ENCODE measurements at places on chromosomes 3 and 15.
A peak's percentile ranks its signal among the peaks of the same experiment; 100 is the strongest.

DNA sequence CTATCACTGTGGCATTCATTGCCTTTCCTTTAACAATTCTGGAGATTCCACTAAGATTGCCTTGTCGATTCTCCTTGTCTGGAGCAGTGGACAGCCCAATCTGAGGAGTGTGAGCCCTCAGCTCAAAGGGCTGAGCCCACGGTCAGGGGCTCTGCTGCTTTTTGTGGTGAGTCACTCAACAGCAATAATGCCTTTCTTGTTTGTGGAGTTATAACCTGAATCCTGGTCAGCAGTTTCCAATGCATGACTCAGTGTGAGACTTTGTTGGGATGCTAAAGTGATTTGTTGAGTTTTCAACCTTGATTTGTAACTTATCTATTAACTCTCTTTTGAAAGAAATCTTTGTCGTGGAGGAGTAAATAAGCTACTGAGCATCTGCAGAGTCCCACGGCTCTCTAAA, 183.5 kb downstream of the TJP1 start:
- DNase-seq = no peak

GRCh38 chr3:67640023-67640660, 14.3 kb downstream of the SUCLG2 start:
- no peak for DNase-seq

DNA sequence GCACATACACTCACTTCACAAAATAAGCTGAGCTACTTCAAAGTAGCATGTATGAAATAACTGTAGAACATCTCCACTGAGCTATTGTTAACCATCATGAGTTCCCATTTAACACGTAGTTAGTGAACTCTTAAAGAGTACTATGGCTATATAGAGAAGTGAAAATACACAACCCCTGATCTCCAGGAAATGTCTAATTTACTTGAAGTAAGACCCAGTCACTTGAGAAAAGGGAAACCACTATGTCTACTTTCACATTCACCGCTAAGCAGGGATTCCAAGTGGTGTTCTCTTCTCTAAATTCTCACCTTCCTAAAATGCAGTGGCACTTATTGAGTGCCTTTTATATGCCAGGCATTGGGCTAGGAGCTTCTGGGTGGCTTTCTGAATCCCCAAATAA, 35.0 kb upstream of the COLQ start:
- no peak for DNase-seq

DNA sequence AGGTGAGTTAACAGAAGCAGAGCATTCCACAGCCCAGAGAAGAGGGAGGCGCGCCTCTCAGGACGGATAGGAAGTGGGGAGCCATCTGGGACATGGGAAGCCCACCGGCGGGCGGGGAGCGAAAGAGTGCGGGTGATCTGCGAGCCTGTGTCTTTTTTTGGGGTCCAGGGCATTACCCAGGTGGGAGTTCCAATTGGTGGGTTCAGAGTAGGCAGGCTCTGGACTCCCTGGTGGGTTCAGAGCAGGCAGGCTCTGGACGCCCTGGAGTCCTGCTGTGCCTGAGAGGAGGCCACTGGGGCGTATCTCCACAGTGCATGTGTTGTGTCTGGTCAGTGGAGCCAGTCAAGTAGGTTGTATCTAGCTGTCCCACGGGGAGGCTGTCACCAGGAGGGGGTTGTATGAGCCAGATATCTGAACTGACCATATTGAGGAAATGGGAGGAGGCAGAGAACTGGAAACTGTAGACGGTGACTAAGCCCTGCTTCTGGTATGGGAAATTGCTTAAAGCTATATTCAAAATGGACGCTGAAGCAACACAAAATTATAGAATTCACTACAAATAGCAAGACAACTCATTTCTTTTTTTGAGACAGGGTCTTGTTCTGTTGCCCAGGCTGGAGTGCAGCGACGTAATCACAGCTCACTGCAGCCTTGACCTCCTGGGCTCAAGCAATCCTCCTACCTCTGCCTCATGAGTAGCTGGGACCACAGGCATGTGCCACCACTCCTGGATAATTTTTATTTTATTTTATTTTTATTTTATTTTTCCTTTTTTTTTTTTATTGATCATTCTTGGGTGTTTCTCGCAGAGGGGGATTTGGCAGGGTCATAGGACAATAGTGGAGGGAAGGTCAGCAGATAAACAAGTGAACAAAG, 34.5 kb upstream of the CHST2 start:
- DNase-seq = no peak

DNA sequence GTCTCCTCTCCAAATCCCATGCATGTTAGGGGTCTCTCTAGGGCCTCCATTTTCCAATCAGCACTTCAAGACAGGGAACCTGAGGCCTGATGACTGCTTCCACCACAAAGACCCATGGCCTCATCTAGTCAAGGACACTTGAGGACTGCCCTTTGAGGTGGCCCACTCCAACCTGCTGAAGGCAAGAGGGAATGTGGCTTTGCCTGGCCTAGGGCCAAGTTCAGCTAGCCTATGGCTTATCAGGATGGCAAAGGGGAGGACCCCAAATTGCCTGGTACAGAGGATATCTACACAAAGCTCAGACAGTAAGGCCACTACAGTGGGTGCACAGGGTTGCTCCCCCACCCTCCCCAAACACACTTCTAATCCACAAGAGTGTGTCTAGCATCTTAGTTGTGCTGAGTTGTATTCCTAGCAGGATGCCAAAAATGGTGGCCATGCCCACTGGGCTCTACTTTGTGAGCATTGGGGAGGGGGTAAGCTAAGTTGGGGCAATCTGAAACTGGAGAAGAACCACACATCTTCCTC, 10.0 kb upstream of the GRAMD2A start:
- no peak for DNase-seq

DNA sequence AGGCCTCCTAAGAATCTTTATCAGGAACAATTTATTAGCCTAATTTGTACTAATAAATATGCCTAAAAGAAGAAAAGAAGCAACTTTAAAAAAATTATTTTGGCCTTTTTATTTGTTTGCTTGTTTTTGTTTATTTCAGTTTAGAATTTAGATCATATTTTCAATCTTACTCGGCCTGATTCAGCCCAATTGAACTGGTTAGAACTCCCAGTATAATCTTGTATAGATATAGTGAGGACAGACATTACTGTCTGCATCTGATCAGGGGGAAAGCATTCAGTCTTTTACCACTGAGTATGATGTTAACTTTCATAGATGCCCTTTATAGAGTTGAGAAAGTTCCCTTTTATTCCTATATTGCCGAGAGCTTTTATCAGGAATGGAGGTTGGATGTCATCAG, 56.0 kb upstream of the CSTA start:
- DNase-seq = no peak

- DNase-seq = no peak
Measured at GRCh38 chr3:72530426-72530825, 317.8 kb downstream of the SHQ1 start.

DNA sequence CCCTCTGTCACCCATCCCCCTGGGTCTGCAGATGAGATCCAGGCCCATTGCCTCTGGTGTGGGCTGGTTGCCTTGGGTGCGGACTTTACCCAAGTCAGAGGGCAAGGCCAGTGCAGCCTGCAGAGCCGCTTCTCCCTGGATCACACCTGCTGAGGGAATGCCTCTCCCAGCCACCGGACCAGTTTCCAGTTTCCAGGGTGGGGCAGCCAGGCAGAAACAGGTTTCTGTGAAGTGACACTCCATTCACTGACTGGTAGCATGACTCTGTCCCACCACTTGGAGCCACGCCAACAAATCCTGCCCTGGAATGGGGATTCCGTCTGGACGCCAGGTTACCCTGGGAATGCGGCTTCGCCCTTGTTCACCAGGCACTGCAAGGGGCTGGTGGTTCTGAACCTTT, 30.0 kb downstream of the PAQR5 start:
- no peak for DNase-seq

- no peak for DNase-seq
Measured at GRCh38 chr3:37734886-37735285, 126.8 kb upstream of the CTDSPL start.

GRCh38 chr15:39697509-39697908, 85.1 kb downstream of the FSIP1 start:
- DNase-seq = no peak

DNA sequence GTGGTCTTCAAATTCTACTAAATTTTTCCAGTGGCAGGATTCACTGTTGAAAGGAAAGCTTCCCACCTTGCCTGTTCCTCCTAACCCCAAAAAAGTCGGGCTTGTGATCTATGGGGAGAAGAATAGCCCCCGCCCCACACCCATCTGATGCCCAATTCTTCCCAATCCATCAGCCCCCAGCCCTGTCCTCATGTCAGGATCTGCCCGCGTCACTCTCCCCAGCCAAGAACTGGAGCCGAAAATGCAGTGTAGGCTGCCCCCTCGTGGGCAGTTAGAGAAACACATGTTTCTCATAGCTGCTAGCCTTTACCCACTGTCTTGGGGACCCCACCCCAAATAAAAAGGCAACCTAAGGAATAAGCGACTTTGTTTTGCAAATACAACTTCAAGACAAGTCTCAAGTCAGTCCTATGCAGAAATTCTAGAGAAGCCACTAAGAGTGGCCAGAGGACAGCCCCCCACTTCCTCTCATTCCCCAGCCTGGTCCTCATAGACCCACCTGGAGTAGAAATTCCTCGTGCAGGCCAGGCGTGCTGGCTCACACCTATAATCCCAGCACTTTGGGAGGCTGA, 13.0 kb upstream of the CSK start:
- DNase-seq = peak; percentile 75

DNA sequence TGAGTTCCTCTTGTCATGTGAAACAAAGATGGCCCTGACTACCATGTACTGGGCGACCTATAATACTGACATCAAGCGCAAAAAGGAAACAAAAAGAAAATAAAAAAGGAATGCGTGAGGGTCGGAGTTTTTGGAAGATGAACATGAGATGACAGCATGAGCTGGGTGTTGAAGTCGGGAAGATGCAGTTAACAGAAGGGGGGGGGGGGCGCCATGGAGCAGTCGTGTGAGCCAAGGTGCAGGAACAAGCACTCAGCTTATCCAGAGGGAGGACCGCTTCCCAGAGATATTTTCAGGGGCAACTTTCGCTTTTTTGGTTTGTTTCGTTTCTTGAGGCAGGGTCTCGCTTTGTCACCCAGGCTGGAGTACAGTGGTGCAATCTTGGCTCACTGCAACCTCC, 110.2 kb downstream of the RORA start:
- no peak for DNase-seq

DNA sequence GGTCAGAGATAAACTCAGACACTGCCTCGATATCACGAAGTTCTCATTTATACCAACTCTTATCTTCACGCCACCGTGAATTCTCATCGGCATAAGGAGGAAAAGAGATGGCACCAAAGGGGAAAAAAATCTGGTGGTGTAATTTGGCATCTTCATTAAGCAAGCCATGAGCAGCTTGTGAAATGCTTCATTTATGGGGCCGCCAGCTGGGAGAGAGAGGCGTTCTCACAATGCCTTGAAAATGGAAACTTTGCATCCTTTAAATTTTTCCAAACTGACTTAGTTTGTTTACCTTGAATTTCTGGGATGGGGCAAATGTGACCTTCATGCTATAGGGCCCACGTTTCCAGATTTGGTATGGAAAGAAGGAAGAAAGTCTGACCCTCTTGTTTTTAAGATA, 242.5 kb upstream of the ST8SIA2 start:
- no peak for DNase-seq

DNA sequence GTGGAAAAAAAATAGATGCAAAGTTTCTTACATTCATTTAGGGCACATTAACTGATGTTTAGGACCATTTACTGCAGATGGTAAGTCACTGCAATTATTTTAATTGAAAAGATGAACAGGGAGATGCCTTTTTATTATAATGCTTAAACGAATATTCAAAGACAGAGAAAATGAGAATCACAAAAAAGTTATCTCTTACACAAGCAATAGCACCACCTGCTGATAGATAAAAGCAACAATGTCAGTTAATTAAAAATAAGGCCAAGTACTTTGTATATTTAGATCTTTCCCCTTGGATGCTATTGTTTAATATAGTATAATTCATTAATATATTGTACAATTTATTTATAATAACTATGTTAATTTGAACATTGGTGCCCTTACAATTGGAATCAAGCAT, 55.9 kb downstream of the IFT80 start:
- DNase-seq = no peak

DNA sequence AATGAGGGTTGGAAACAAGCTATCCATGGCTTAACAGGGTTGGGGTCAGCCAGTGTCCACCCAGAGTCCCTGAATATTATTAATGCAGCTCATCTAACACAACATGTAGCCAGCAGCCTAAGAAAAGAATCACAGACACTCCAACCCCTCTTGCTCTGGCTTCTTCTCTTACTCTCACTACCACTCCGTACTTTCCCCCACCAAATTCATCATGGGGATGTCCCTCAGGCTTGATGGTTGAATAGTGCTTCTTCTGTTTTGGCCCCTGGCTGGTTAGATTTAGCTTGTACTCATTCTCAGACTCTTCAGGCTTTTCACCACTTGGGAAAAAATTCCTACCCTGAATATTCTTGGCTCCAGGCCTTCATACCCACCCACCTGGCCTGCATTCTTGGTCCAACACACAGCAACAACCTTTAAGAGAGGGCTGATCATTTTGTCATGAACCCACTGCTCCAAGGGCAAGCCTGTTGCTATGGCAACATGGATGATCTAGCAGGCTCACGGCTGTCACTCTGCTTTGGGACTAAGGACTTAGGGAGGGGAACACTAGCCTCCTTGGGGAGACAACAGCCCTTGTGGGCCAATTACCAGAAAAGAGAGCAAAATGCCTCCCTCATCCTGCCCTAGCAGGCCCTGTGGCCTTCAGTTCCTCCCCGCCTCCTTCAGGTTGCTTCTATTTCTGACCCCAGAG, 9.4 kb upstream of the MED12L start:
- no peak for DNase-seq

- no peak for DNase-seq
Measured at GRCh38 chr3:189748046-189748445, 116.9 kb downstream of the TP63 start.

DNA sequence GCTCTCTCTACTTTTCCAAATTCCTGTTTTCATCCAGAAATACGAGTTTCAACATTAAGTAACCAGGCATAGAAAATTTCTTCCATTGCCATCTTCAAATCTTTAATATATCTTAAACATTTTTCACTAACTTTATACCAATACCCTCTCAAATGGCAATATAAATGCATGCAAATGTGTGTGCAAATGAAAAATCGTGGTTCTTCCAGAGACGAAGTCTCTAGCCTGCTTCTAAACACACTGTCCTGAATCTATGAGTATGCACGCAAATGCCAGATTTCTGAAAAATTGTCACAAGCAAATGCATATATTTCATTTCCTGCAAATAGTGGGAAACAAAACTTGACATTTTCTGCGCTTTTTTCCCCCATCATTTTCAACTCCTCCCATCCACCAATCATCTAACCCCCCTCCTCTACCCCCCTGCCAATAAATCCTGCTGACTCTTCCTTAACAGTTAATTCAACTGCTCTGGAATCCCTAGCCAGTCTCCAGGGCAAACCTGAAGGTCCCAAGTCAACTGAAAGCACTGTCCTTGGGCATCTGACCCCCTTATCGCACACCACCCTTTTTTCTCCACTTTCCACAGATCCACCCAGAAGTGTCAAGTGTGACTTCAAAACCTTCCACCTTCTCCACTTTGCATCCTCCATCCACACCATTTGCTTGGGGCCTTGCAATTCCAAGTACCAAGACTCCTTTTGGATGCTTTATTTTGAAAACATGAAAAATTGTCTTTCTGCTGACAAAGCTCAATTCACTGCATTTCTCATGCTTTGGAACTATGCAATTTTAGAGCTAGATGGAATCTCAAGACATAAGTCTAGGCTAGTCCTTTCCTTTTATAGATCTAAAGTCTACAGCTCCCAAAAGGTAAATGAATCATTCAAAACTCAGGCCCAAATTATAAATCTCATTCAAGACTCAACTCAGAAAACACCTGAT, 144.7 kb downstream of the OSBPL10 start:
- DNase-seq = no peak

All from activated T-cell treated with anti-CD3 and anti-CD28 coated beads, Interleukin-2, amount 50 U/mL, for 48 hours (primary cell).